ENCODE measurements at places on chromosomes 4 and X.
A peak's percentile ranks its signal among the peaks of the same experiment; 100 is the strongest.

DNA sequence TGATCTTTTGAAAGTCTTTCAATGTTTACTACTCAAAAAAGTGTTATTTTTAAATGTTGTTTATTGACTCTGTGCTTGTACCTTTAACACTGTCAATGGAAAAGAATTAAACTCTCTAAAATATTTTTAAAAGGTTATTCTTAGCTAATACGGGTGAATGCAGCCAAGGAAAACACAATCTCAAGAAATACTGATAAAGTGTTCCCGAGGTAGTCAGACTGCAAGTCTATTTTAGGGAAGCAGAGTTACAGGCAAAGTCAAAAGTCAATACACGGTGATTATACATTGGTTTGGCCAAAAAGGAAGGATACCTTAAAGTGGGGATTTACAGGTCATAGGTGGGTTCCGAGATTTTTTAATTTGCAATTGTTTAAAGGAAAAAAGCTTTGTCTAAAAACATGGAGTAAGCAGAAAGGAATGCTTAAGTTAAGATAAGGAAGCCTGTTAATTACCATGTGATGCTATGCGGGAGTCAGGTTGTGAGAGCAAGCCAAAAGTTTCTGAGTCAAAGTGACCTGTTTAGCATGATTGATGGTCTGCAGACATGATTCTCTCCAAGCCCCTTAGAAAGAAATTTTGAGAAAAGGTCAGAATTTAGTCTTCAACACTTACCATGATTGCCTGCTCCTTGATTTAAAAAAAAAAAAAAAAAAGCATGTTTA is 288.4 kb downstream of the KLHL4 start:
- DNase-seq = no peak

GRCh38 chr4:151325949-151326246 is 493 bp upstream of the SH3D19 start:
- DNase-seq = no peak

GRCh38 chr4:151167561-151167960 is 68.1 kb downstream of the RPS3A start:
- no peak for DNase-seq

DNA sequence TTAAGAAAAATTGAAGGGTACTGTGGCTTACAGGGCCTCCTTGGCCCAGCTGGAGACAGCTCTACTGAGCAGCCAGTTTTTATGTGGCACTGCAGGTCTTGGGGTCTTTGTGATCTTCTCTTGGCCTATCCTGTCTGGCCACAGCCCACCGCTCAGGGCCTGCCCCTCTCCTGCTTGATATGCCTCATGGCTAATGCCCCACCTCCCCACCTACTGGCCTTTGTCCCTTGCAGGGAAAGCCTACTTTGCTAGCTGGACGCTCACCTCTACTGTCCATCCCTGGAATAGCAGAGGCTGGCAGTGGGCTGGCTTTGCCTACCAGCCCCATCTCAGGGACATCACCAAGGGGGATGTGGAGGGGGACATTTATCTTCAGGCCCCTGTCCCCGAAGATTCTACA is 134.1 kb downstream of the PJA1 start:
- DNase-seq = no peak

DNA sequence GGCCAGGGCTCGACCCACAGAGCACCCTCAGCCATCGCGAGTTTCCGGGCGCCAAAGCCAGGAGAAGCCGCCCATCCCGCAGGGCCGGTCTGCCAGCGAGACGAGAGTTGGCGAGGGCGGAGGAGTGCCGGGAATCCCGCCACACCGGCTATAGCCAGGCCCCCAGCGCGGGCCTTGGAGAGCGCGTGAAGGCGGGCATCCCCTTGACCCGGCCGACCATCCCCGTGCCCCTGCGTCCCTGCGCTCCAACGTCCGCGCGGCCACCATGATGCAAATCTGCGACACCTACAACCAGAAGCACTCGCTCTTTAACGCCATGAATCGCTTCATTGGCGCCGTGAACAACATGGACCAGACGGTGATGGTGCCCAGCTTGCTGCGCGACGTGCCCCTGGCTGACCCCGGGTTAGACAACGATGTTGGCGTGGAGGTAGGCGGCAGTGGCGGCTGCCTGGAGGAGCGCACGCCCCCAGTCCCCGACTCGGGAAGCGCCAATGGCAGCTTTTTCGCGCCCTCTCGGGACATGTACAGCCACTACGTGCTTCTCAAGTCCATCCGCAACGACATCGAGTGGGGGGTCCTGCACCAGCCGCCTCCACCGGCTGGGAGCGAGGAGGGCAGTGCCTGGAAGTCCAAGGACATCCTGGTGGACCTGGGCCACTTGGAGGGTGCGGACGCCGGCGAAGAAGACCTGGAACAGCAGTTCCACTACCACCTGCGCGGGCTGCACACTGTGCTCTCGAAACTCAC is 3.6 kb downstream of the MID1IP1 start:
- DNase-seq = no peak

GRCh38 chrX:71143508-71143907 is 1.1 kb upstream of the NLGN3 start:
- no peak for DNase-seq

DNA sequence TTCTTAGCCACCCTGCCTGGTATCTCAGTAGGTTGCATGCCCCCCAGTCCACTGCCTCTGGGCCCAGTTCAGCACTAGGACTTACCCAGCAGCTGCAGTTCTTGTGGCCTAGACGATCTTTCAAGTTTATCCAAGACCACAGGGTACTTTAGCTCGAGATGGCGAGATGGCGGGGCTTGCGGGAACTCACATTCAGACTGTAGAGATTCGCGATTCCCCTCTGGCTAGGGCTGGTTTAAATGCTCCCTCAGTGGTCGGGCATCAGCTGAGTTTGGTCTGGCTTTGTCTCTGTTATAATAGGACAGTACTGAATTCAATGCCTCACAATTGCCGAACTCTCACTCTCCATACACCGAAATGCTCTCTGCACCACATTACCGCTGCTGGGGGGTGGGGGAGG is 18.4 kb upstream of the RFC1 start:
- DNase-seq = no peak

GRCh38 chr4:108454227-108454626 is 166.1 kb upstream of the RPL34 start:
- DNase-seq = no peak

DNA sequence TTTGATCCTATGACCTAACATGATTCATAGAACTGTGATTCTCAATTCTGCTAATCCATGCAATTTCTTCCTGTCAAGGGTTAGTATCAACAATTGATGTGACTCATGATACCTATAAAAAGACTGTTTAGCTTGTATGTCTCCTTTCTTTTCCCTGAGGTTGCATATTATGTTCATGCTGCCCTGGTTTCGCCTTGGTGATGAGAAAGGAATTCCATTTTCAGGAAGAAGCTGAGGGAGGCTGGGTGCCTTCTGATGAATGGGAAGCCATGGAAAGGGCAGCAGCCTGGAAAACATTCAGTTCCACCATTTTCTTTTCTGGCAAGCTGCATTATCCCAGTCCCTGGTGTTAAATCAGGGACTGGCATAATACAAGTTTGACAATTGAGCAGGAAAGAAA is 976.5 kb downstream of the RPA4 start:
- no peak for DNase-seq

DNA sequence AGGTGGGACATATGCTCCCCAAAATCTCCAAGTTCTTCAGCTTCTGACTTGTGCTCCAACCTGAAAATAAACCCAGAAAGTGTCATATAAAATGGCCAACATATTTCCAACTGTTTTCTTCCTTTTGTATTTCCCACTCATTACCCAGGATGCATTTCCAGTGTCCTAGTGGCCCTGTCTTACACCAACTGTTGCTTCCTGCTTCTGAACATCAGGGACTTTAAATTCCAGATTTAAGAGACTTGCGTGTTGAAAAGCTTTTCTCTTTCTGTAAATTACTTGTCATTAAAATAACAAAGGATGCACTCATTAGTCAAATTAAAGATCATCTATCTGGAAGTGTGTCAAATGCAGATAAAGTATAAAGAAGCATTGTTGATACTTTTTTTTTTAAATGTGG is 19.9 kb downstream of the MID1 start:
- no peak for DNase-seq

- no peak for DNase-seq
These were observed 306.1 kb downstream of the PCDH18 start for GRCh38 chr4:137226221-137226620.

- no peak for DNase-seq
These were observed 874.6 kb upstream of the PRKX start for GRCh38 chrX:4588056-4588455.

- DNase-seq = no peak
These were observed 289.7 kb downstream of the HS3ST1 start for GRCh38 chr4:11138964-11139363.

DNA sequence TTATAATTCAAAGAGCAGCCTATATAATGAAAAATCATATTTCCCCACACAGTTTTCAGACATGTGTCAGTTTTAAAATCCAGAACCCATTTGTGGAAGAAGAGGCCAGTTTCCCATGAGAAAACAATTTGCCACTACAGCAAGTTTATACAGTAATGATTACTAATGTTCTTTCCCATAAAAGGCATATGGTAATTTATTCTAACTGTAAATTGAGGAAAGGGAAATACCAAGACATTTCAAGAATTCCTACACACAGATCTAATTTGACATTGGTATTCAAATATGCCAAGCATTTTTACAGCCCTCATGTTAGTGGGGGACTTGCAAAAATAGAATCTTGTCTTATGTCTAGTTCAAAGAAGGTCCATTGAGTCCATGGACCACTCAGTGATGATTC is 1368.6 kb downstream of the FSTL5 start:
- DNase-seq = no peak

DNA sequence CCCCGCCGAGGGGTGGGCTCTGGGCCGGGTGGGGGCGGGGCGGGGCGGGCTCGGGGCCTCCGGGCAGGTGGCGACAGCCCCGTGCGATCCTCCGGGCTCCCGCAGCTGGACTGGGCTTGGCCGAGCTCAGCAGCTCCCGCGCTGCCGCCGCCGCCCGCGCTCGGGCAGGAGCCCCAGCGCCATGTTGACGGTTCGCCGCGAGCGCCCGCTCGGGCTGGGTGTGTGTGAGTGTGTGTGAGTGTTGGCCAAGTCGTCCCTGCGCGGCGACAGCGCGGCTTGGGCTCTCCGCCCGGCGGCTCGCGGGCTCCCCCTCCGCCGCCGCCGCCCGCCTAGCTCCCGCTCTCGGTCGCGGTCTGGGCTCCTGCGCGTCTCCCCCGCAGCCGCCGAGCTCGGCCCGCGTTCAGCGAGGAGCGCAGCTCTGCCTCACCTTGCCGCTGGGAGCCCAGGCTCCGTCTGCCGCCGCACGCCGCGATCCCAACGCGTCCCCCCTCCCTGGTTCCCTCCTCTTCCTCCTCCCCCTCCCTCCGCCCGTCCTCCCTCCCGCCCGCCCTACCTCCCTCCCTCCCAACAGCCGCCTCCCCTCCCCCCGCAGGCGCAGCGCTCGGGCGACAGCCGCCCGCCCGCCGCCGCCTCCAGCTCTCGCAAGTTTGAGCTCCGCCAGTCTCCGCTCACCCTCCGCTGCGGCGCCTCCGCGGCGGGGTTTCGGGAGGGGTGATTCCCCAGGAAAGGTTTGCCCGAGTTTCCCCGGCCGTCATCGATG is at the start of gene BCOR:
BCOR (minus strand) TSS at position 455 of the 760 bp plus-strand sequence. CDS start 20,029 bp downstream, outside the sequence.
- no peak for DNase-seq

DNA sequence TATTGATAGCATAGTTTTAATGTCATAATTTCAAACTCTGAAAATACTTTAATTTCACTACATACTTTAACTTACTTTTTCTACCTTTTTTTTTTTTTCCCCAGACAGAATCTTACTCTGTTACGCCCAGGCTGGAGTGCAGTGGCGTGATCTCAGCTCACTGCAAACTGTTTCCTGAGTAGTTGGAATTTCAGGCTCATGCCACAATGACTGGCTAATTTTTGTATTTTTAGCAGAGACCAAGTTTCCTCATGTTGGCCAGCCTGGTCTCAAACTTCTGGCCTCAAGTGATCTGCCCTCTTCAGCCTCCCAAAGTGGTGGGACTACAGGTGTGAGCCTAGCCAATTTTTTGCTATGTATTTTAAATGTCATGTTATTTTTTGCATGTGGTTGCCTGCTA is 741.6 kb downstream of the TRAM1L1 start:
- DNase-seq = no peak

GRCh38 chr4:5971078-5971450 is 47.2 kb downstream of the C4orf50 start:
- no peak for DNase-seq

GRCh38 chr4:76950956-76951671 is 1.6 kb downstream of the SEPTIN11 start:
- DNase-seq = no peak

GRCh38 chrX:124805486-124805885 is 459.1 kb downstream of the SH2D1A start:
- no peak for DNase-seq

- no peak for DNase-seq
These were observed 10.9 kb downstream of the DLG3 start for GRCh38 chrX:70455366-70456202.

DNA sequence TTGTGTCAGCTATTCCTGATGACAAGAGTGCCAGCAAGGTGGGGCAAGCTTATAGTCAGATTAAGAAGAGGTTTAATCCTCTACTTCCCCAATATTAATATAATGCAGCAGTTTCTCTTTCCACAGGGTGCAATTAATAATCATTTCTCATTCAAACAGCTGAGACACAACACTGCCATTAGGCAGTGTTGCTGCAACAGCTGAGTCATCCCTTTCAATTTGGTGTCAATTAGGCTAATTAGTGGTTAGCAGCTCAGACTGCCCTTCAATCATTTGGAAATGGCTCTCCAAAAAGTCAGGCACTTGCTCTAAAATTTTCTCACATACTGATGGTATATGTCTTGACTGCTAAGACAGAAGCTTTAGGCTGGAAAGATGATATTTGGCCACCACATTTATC is 265.7 kb upstream of the FAM241A start:
- DNase-seq = no peak

- DNase-seq = no peak
These were observed 143.5 kb downstream of the RELL1 start for GRCh38 chr4:37542706-37543105.

GRCh38 chr4:123621072-123621705 is 224.6 kb downstream of the SPRY1 start:
- DNase-seq = no peak

- no peak for DNase-seq
These were observed 80.3 kb downstream of the POU3F4 start for GRCh38 chrX:83588409-83588808.

GRCh38 chr4:153418121-153418520 is 48.0 kb upstream of the TMEM131L start:
- no peak for DNase-seq

- DNase-seq = peak; percentile 15
These were observed 183.7 kb downstream of the SPATA18 start for GRCh38 chr4:52234561-52235440.

DNA sequence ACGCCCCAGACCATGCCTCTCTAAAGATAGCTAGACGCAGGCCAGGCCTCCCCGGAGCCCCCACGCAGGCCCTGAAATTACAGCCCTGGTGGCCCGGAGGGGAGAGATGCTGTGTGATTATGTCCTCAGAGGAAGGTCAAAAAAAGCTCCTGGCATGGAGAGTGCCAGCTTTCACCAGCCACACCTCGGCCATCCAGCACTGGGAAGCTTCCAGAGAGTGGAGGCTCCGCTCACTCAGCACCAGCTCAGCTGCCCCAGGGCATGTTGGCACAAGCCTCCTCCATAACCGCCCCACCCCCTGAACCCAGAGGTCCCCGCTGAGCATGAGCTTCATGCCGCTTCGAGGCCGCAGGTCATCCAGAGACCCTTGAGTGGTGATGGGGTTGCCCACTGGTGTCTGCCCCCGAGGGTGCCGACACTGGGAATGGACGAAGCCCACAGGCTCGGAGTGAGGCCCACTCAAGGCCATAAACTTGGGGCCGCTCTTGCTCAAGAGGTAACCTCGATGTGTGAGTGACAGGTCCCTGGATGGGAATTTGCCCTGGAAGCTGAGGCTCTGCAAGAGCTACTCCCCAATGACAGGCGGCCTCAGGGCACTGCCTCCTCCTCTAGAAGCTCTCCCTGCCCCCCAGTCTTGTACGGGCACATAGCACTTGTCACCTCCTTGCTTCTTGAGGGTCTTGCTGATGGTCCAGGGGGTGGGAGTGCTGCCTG is 4.4 kb upstream of the BGN start:
- no peak for DNase-seq

Measured in smooth muscle cell of the brain vasculature (primary cell).